Aorta (tissue), 5 donors: ENCODE measurements at places on chromosomes 4 and X. TPM values are rescaled to one million over a fixed set of nuclear protein-coding genes. Genes with fewer than 3 reads are reported as not detected.
A peak's percentile ranks its signal among the peaks of the same experiment; 100 is the strongest.

SPRY1 gene
- 21.0 TPM for polyA plus RNA-seq

TLR3 gene
- polyA plus RNA-seq, result 2.2 TPM

MAGEB17 gene
- polyA plus RNA-seq, result not detected

GYPA gene
- not detected for polyA plus RNA-seq

MAGEE1 gene
- polyA plus RNA-seq, result 0.25 TPM

HHIP gene
- 0.03 TPM for polyA plus RNA-seq

HELT gene
- not detected for polyA plus RNA-seq

SSX2B gene
- not detected for polyA plus RNA-seq

REELD1 gene
- polyA plus RNA-seq, result not detected

MAN2B2 gene
- polyA plus RNA-seq, result 13.1 TPM

CLDN34 gene
- not detected for polyA plus RNA-seq

BMPR1B gene
- 2.0 TPM for polyA plus RNA-seq

NWD2 gene
- polyA plus RNA-seq, result 0.13 TPM

- H3K4me1 ChIP-seq, result no peaks in the 10 kb centered on the region
- H3K27ac ChIP-seq, result no peak overlapping the region
- no peaks in the 10 kb centered on the region for H3K36me3 ChIP-seq
- H3K27me3 ChIP-seq, result no peaks in the 10 kb centered on the region
- DNase-seq, result no peak
- H3K4me3 ChIP-seq, result no peak overlapping the region
Measured at GRCh38 chr4:3826247-3827172, 60.3 kb downstream of the ADRA2C start.

- H3K4me1 ChIP-seq, result no peaks in the 10 kb centered on the region
- DNase-seq, result no peak
- H3K4me3 ChIP-seq, result no peak overlapping the region
- H3K27ac ChIP-seq, result no peak overlapping the region
- H3K36me3 ChIP-seq, result no peaks in the 10 kb centered on the region
- H3K27me3 ChIP-seq, result no peaks in the 10 kb centered on the region
Measured at GRCh38 chrX:28329156-28329555, 258.1 kb upstream of the IL1RAPL1 start.

DNA sequence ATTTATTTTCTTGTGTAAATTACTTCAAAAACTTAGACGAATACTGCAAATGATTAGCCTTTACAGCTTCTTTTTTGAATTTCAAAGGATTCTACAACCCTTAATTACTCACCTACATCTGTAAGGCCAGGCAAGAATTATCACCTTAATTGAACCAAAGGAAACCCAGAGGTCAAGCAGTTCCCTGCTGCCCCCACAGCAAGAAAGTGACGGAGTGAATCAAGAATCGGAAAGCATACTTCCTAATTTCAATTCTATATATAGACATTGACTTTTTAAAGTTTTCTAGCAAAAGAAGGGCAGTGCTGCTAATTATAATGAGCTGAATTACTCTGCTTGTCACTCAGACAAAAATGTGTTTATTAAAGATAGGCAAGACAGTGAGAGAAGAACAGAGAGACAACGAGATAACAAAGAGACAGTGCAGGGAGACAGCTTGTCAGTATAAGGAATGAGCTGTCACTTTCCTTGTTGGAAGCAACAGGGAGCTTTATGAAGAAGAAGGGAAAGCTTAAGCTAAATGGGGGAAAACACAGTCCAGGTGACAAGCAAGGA lies 47.5 kb upstream of the SPANXN4 start:
- H3K36me3 ChIP-seq, result no peaks in the 10 kb centered on the region
- no peak overlapping the region for H3K4me3 ChIP-seq
- no peaks in the 10 kb centered on the region for H3K4me1 ChIP-seq
- DNase-seq, result no peak
- H3K27ac ChIP-seq, result no peak overlapping the region
- no peaks in the 10 kb centered on the region for H3K27me3 ChIP-seq

- H3K27me3 ChIP-seq, result no peaks in the 10 kb centered on the region
- no peak overlapping the region for H3K4me3 ChIP-seq
- H3K4me1 ChIP-seq, result no peaks in the 10 kb centered on the region
- no peak overlapping the region for H3K27ac ChIP-seq
Measured at GRCh38 chrX:41245641-41246040, 88.3 kb upstream of the DDX3X start.

GRCh38 chr4:147134536-147135210 lies 189.0 kb upstream of the TTC29 start:
- H3K27me3 ChIP-seq, result no peaks in the 10 kb centered on the region
- no peak overlapping the region for H3K27ac ChIP-seq
- H3K4me3 ChIP-seq, result no peak overlapping the region
- H3K36me3 ChIP-seq, result no peaks in the 10 kb centered on the region

GRCh38 chrX:154412468-154412867 lies 1.1 kb downstream of the TAFAZZIN start:
- H3K36me3 ChIP-seq, result no peaks in the 10 kb centered on the region
- H3K27ac ChIP-seq, result no peak overlapping the region
- no peak for DNase-seq
- H3K27me3 ChIP-seq, result no peaks in the 10 kb centered on the region

- DNase-seq, result no peak
- no peaks in the 10 kb centered on the region for H3K36me3 ChIP-seq
- H3K27me3 ChIP-seq, result no peaks in the 10 kb centered on the region
- no peak overlapping the region for H3K27ac ChIP-seq
- H3K4me3 ChIP-seq, result no peak overlapping the region
Measured at GRCh38 chrX:151488677-151489076, 74.8 kb upstream of the PASD1 start.

DNA sequence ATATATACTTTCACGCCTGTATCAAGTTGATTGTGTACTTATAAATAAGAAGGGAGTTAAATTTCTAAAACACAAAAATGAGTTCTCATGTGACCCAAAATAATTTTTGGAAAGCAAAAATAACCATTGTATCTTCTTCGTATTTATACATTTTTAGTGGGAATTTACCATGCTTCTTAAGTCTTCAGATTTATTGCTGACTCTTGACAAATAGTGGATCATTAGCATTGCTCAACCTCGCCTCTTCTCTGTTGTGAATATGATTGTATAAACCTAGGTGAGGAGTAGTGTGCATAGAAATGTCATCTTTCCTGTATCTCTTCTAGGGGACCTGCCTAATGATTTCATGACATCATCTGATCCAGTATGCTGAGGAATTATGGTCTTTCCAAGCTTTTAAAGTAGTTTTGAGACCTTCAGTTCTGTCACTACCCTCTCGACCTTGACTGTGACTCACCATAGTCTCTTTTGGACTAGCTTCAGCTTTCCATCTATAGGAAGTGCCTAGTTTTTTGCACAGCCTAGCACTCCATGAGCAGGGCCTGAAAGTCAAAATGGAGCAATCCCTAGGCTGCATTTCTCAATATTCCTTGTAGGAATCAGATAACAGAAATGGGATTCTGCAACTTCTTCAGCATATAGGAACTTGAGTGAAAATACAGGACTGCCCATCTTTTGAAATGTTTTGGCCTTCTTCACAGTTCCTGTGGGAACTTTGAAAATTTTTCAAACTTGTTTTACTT lies 157.6 kb downstream of the ARX start:
- no peaks in the 10 kb centered on the region for H3K36me3 ChIP-seq
- no peaks in the 10 kb centered on the region for H3K4me1 ChIP-seq
- H3K27ac ChIP-seq, result no peak overlapping the region
- no peak for DNase-seq
- H3K27me3 ChIP-seq, result no peaks in the 10 kb centered on the region

GRCh38 chrX:121298499-121298898 lies 251.1 kb downstream of the GLUD2 start:
- H3K27ac ChIP-seq, result no peak overlapping the region
- no peak overlapping the region for H3K4me3 ChIP-seq
- no peaks in the 10 kb centered on the region for H3K36me3 ChIP-seq
- H3K27me3 ChIP-seq, result no peaks in the 10 kb centered on the region
- no peak for DNase-seq

DNA sequence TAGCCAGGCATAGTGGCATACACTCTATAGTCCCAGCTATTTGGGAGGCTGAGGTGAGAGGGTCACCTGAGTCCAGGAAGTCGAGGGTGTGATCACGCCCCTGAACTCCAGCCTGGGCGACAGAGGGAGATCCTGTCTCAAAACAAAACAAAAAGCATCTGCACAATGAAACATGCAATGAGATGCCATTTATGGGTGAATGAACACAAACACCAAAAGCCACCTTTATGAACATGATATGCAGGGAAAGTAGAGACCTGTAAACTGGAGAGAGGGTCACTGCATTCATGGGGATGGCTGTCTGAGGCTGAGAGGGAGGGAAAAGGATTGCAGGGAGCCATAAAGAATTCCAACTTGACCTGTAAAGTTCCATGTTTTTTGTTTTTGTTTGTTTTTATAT lies 70.7 kb downstream of the EVC start:
- no peak overlapping the region for H3K4me3 ChIP-seq
- H3K4me1 ChIP-seq, result no peaks in the 10 kb centered on the region
- no peak for DNase-seq
- H3K36me3 ChIP-seq, result no peaks in the 10 kb centered on the region
- no peak overlapping the region for H3K27ac ChIP-seq

GRCh38 chr4:173539986-173540385 lies 10.0 kb upstream of the HAND2 start:
- H3K4me1 ChIP-seq, result no peaks in the 10 kb centered on the region
- DNase-seq, result no peak
- peak overlapping the region; percentile 59 for H3K27ac ChIP-seq
- H3K36me3 ChIP-seq, result no peaks in the 10 kb centered on the region

GRCh38 chr4:104942990-104943743 lies 203.5 kb upstream of the TET2 start:
- no peaks in the 10 kb centered on the region for H3K4me1 ChIP-seq
- no peaks in the 10 kb centered on the region for H3K27me3 ChIP-seq
- H3K27ac ChIP-seq, result no peak overlapping the region
- H3K36me3 ChIP-seq, result no peaks in the 10 kb centered on the region
- DNase-seq, result no peak

GRCh38 chrX:103197721-103198306 lies 17.1 kb upstream of the BEX4 start:
- H3K4me1 ChIP-seq, result no peaks in the 10 kb centered on the region
- H3K27me3 ChIP-seq, result no peaks in the 10 kb centered on the region
- DNase-seq, result no peak
- no peak overlapping the region for H3K27ac ChIP-seq

DNA sequence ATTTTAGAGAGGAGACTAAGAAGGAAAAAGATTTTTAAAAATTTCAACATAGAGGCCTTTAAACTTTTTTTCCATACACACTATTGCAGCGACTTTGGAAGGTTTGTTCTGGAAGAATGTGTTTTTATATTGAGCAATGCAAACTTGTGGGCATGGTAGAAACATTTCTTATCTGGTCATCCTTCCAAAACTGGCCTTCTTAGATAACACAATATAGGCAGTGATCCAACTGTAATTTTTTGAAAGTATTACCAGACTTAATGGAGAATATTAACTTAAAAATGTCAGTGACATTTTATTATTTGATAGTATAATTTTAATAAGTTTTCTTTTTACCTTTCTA lies 25.6 kb downstream of the FHDC1 start:
- no peak overlapping the region for H3K27ac ChIP-seq
- no peaks in the 10 kb centered on the region for H3K4me1 ChIP-seq
- no peaks in the 10 kb centered on the region for H3K36me3 ChIP-seq
- peaks cover 2% of the 10 kb centered on the region for H3K27me3 ChIP-seq

- no peaks in the 10 kb centered on the region for H3K27me3 ChIP-seq
- no peak for DNase-seq
- H3K27ac ChIP-seq, result no peak overlapping the region
- H3K4me3 ChIP-seq, result no peak overlapping the region
- no peaks in the 10 kb centered on the region for H3K36me3 ChIP-seq
Measured at GRCh38 chr4:174559894-174560293, 37.6 kb upstream of the HPGD start.

DNA sequence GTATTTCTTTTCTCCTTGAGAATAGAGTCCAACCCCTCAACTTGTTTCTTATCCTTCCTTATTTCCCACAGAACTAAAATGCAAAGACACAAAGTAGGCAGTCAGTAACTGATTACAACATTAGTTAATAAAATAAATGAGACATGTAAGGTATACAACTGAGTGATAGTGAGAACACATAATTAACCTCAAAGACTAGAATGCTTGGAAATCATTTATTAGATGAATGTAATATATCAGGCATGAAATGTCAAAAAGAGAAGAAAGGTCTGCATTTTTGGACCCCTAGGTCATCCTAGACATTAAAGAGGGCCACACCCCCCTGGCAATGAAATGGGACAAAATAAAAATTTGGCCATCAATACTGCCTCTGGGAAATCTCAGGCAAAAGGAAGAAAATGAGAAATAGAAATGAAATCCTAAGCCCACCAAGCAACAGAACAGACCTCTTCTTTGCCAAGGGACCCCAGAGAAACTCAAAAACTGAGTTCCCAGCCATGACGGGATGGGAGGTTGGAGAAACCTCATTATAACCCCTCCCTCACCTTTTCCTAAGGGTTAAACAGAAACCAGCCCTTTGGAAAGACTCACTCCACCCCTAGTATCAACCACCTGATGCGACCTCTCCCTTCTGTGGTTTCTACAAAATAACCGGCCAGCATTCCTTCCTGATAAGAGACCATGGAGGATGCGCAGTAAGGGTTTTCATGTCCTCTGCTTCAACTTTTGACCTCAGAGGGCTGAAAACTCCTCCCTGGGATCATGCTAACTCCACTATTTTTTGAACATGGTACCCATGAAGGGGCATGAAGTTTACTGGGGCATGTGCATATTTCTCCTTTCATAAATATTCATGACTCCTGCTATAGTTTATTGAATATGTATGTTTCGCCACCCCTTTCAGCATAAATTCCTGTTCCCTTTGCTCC lies 90.0 kb upstream of the EXOC1L start:
- no peak overlapping the region for H3K27ac ChIP-seq
- DNase-seq, result no peak
- no peak overlapping the region for H3K4me3 ChIP-seq
- no peaks in the 10 kb centered on the region for H3K4me1 ChIP-seq
- H3K36me3 ChIP-seq, result no peaks in the 10 kb centered on the region
- H3K27me3 ChIP-seq, result no peaks in the 10 kb centered on the region

GRCh38 chr4:82042042-82042441 lies 331.7 kb downstream of the HNRNPD start:
- no peak for DNase-seq
- H3K27me3 ChIP-seq, result peaks cover 3% of the 10 kb centered on the region
- H3K4me3 ChIP-seq, result no peak overlapping the region
- H3K27ac ChIP-seq, result no peak overlapping the region
- H3K4me1 ChIP-seq, result no peaks in the 10 kb centered on the region

DNA sequence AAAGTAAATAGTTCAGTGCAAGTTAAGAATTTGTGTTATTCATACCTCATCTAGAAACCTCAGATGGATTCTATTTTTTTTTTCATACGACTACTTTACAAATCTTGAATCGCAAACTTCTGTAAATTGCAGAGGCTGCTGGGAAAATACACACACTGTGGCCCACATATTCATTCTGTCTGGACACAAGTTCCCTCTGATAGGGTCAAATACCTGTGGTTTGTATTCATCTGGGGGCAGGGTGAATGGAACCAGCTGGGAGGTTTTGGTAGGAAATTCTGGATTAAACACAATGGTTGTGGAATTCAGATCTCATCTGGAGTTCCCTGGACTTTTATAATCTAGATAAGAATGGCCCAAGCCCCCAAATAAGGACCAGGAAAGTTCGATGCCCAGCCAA lies 56.2 kb downstream of the SPATA18 start:
- peaks cover 2% of the 10 kb centered on the region for H3K4me1 ChIP-seq
- no peak overlapping the region for H3K4me3 ChIP-seq
- H3K27ac ChIP-seq, result no peak overlapping the region
- DNase-seq, result no peak
- H3K27me3 ChIP-seq, result no peaks in the 10 kb centered on the region
